ENCODE measurements at places on chromosomes 16 and 17. TPM values are rescaled to one million over a fixed set of nuclear protein-coding genes. Genes with fewer than 3 reads are reported as not detected.
A peak's percentile ranks its signal among the peaks of the same experiment; 100 is the strongest.

The SMURF2 gene
- total RNA-seq, result 40.8 TPM

The KRT31 gene
- not detected for total RNA-seq

GRCh38 chr16:87823181-87823929 is 46.0 kb downstream of the SLC7A5 start:
- no peak for DNase-seq

The ACSM5 gene
- not detected for total RNA-seq

DNA sequence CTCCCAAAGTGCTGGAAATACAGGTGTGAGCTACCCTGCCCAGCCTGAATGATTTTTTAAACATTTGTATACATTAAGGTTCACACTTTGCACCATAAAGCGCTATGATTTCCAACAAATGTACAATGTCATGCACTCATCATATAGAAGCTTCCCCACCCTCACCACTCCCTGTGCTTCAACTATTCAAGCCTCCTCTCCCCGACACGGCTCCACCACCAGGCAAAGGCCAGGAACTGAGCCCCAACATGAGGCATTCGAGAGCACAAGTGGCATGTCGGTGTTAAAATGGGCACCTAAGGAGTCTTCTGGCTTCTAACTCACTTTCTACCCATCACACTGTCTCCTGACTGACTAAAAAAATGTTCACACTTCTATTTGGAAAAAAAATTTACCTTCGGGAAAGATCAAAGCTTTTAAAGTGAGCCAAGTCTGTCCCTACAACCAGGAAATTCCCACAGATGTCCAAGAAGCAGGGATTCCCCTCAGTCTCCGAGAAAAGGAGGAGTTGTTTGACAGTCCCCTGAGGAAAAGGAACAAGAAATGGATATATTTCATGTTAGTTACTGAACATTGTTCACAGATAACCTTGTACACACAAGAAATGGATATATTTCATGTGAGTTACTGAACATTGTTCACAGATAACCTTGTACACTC is 37.7 kb downstream of the TMEM204 start:
- DNase-seq, result no peak

GRCh38 chr17:31144428-31144827 is 49.7 kb downstream of the NF1 start:
- DNase-seq, result no peak

DNA sequence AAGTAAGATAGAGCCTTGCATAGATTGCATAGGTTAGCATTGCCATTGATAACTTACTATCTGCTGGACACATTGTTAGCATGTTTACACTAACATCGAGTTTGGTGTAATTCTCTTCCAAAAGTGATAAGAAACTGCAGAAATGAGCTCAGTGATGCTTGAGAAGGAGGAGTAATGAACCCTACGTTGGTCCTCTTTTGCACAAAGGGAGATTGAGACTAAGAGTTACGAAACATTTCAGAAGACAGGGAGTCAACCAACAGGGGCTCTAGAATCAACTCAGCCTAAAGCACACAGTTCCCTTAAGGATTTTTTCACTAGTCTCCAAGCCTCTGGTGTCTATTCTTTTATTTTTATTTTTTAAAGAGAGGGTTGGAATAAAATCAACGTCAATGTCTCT is 6.8 kb downstream of the CCL7 start:
- DNase-seq, result no peak

The GP1BA gene
- not detected for total RNA-seq

DNA sequence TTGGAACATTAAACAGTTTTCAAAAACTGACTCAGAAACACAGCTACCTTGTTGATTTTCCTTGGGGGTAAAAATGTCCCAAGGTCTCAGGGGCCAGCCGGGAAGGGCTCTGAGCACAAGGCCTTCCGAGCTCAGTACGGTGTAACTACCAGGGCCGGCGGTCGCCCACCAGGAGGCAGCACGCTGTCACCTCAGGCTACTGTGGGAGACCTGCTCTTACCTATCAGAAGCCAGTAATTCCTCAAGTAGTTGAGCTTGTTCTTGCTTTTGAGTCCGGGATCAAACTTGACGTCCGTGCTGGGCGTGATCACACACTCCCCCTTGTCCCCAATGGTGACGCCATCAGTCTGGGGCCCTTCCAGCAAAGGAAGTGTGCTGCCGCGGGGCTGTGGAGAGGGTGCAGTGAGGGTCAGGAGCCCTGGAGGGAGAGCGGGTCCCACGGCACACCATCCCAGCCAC is 43.4 kb upstream of the ICAM2 start:
- peak; percentile 73 for DNase-seq

- no peak for DNase-seq
Observed at GRCh38 chr16:1865902-1866690, 5.9 kb downstream of the MEIOB start.

GRCh38 chr17:56886288-56886731 is 27.5 kb downstream of the TRIM25 start:
- no peak for DNase-seq

The SLC6A2 gene
- not detected for total RNA-seq

DNA sequence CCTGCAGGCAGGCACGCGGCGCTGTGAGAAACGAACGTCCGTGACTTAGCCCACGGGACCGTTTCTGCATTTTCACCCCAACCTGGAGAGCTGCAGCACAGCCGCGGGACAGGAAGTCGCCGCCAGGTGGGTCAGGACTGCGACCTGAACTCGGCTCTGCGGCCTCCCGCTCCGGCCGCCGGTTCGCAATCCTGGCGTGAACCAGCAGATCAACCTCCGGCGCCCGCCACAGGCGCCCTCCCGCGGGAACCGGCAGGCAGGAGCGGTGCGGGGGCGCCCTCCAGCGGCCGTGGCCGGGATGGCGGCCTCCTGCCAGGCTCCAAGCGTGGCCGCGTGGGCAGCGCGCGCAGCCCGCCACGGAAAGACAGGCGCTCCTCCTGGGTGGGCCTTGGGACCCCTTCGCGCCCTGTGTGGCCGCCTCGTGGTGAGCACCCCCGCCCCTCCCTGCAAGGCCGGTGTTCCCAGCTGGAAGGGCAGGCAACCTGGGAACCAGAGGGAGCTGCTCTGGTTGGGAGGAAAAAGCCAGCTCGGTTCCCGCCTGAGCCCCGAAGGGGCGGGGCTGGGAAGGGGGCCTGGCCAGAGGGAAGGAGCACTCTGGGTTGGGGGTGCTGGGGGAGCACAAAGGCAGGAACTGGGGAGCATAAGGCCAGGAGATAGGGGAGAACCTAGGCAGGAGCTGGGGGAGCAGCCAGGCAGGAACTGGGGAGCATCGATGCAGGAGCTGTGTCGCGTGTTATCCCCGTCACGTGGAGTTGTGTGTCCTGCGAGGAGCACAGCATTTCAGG is 28.2 kb downstream of the ACTG1 start:
- peak; percentile 91 for DNase-seq

The CEP295NL gene
- total RNA-seq, result 2.3 TPM

DNA sequence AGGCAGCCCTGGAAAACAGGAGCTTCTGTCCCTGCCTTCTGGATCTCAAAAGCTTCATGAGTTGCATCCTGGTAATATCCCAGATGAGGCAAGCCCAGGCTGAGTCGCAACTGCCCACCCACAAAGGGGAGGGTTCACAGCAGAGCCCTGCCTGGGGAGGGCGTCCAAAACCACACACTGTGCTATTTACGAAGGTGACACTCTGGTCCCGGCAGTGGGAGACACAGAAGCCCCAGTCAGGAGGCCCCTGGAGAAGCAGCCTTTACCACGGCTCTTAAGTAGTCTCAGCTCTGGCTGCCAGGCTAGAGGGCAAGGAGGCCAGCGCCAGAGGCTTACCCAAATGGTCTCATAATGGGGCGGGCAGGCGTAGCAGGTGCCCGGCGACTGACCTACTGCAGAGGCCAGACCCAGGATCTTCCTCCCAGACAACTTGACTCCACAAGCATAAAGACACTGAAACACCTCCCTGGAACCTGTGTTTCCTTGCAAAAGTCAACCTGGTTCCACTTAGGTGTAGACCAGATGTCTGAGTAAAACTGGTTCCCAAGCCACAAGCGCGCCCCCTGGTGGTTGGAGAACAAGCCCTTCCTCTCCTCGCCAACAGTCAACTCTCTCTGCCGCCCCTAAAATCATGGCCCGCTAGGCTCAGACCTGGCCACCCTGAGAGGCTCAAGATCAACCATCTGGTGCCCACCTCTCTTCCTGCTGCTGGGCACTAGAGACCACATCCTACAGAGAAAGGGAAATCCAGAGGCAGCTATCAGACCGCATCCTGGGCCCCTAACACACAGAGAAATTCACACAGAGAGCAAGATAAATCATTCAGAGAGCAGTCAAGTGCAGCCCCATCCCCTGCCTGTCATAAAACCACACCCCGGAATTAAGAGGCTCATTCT is 5.2 kb downstream of the AXIN2 start:
- peak; percentile 71 for DNase-seq

The TPSB2 gene
- not detected for total RNA-seq

DNA sequence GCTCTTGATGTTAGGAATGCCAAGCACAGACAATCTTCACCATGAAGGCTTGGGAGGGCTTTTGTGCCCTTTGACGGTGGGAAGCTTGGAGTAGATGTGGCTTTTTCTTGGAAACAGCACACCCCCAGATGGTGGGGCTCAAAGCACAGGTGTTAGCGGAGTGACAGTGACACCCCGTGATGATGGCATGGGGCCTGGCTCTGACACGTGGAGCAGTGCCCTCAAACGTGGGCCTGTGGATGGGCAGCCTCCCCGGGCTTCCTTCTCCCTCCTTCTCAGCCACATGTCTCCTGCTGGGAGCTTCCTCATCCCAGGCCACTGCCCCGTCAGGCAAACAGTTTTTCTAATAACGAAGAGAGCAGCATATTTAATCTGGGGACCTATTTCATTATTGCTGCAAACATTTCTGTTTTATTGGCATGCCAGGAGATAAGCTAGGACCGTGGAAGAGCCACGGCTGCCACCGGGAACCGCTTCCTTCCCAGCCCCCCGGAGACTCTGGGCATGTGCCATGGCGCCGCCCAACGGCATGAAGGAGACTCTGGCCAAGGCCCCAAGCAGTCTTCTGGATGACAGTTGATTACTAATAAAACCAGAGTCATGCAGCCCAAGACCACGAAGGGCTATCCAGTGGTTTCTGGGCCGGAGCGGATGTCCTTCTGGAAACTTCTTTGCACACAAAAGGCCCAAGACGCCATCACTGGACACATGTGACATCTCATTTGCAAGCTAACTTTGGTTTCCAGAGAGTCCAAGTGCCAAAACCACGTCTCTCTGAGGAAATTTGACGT is 280.3 kb upstream of the FOXF1 start:
- DNase-seq, result no peak

DNA sequence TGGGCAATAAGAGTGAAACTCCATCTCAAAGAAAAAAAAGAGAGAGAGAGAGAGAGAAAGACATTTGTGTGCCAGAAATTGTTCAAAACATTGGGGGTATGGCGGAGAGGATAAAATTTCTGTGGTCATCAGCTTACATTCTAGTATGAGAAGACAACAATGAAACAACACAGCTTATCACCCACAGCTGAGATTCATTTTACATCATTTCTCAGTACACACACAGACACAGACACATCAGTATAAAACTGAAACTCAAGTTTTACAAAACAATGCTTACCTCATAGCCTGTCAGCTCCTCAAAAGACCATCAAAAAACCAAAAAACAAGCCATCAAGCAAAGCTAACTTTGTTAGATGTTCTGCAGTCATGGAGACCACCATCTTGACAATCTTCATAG is 31.4 kb upstream of the CNEP1R1 start:
- DNase-seq, result no peak

DNA sequence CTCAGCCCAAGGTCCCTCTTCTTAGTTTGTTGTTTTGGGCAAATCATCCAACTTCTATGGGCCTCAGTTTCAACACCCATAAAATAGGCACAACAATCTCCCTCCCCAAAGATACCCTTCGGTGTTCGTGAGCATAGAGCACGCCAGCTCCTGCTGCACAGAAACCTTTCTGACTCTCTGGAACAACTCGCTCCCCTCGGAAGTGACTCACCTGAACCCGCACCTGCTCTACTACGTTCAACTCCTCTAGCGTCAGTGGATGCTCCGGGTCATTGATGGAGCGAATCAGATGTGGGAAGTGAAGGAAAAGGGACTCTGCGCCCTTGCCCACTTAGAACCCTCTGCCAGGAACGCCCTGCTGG is 445 bp downstream of the CIAO2B start:
- no peak for DNase-seq

The MEIOC gene
- 0.86 TPM for total RNA-seq

The SEPTIN1 gene
- total RNA-seq, result 2.3 TPM

The ANKRD40 gene
- total RNA-seq, result 39.2 TPM

DNA sequence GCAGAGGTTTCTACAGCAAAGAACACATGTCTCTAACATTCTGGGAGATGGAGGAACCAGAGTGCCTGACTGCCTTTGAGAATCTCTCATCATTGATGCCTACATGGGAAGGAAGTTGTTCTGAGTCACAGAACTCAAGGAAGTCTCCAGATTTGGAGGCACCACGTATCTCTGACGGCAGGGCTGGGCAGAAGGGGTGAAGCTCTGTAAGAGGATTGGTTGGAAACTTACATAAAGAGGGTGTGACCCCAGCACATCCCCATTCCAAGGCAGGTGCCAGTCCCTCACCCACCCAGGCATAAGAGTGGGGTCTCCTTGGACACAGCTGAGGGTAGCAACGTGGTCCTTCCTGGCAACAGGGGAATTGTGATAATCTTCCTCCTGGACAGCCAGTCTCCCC is 17.4 kb downstream of the TNFRSF13B start:
- no peak for DNase-seq

- no peak for DNase-seq
Observed at GRCh38 chr16:19084879-19085278, 17.5 kb downstream of the COQ7 start.

- no peak for DNase-seq
Observed at GRCh38 chr17:55332296-55333041, 67.7 kb downstream of the HLF start.

- no peak for DNase-seq
Observed at GRCh38 chr16:79282806-79283205, 317.7 kb downstream of the MAF start.

DNA sequence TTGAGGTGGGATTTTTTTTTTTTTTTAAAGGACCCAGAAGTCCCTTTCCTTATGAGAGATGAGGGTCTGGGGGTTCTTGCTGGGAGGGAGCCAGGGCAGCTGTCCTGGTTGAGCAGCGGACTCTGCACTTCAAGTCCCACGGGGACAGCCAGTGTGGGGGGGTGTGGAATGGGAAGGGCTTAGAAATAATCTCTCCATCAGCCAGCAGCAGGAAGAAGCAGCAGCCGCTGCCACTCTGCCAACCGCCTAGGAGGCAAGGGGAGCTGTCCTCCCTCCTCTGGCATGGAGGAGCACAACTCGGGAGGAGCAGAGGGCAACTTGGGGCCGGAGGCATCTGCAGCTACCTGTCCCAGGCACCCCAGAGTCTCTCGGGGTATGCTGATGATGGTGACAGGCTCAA is at the start of gene KCNG4:
Gene KCNG4, minus strand, starts transcription at position 104 of the 400 bp plus-strand sequence. CDS start 2,527 bp downstream, outside the sequence.
- DNase-seq, result no peak

The CYB5B gene
- 108 TPM for total RNA-seq

The MTHFSD gene
- total RNA-seq, result 22.8 TPM
